ENCODE measurements at places on chromosomes 4 and X.

DNA sequence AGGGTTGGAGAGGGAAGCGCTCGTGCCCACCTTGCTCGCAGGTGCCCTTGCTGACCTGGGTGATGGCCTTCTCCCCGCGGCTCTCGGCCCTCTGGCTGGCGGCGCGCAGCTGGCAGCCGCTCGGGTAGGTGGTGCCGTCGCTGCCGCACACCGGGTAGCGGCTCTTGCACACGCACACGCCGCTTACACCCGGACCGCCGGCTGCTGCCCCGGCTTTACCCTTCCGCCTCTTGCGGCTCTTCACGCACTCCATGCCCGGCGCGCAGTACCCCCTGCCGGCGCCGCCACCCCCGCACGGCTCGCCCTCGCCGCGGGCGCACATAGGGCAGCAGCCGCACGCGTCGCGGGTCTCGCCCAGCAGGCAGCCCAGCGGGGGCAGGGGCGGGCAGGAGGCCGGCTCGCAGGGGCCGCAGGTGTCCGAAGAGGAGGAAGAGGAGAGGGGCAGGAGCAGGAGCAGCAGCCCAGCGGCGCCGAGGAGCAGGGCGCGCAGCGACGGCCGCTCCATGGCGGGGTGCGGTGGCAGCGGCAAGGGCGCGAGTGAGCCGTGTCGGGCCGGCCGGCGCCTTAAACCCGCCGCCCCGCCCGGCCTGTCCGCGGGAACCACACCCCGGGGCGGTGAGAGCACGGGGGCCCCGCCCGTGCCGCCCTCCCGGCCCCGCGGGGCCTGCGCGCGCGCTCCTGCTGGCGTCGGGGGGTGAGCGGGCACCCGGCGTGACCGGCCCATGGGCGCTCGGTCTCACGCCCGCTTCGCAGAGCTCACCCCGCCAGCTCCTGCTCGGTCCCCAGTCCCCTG, at the start of gene IGFBP7:
IGFBP7 (minus strand) TSS at position 539 of the 793 bp plus-strand sequence; CDS start at position 505, 34 bp downstream.
- DNase-seq = no peak

DNA sequence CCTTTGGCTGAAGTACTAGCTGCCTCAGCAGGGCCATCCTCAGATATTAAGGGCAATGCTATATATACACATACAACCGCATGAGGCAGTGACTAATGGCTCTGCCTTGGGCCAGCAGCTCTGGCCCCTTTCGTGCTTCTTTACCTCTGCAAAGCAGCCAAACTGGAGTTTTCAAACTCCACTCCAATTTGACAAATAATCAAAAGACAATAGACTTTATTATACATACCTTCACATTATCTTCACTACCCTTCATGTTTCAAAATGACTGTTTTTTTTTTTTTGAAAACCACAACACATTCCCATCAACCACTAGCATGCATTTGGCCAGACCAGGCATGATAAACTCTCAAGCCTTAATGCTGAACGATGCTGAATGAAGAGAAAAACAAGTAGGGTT, 187.7 kb downstream of the ENOX2 start:
- DNase-seq = no peak

DNA sequence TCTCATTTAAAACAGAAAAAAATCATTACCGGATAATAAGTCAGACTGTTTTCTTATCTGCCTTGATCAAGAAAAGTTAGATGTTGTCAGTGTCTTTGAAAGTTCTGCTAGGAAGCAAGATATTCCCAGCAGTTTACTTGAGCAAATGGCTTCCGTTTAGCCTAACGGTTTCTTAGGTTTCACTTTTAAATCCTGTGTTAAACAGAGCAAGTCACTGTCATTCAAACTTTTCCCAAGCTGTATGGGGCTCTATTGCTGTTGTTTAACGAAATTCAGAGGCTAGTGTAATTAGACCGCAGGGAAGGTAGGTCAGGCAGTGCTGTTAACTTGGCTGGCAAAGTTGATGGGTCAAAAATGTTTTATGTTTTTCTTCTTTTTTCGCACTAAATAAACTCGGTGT, 80.3 kb upstream of the NEIL3 start:
- DNase-seq = no peak

GRCh38 chr4:101086801-101087586, 260.3 kb downstream of the PPP3CA start:
- no peak for DNase-seq

- no peak for DNase-seq
Measured at GRCh38 chr4:149403081-149403480, 412.6 kb downstream of the IQCM start.

- no peak for DNase-seq
Measured at GRCh38 chrX:114787061-114787460, 203.2 kb downstream of the HTR2C start.

DNA sequence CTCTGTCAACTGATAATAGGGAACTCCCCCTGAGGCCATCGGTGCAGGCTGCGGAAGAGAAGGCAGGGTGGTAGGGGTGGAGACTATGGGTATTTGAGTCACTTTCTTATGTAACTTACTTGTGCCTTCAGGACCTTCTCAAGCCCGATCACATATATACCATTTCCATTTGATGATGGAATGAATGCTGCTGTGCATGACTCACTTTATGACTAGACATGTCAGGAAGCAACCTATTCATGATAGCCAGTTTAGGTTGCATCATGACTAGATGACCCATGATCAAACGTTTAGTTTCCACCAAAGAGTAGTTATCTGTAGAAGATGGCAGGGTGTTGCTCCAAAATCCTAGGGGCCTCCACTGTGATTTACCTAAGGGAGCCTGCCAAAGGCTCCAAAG, 435.5 kb downstream of the DTHD1 start:
- DNase-seq = no peak

DNA sequence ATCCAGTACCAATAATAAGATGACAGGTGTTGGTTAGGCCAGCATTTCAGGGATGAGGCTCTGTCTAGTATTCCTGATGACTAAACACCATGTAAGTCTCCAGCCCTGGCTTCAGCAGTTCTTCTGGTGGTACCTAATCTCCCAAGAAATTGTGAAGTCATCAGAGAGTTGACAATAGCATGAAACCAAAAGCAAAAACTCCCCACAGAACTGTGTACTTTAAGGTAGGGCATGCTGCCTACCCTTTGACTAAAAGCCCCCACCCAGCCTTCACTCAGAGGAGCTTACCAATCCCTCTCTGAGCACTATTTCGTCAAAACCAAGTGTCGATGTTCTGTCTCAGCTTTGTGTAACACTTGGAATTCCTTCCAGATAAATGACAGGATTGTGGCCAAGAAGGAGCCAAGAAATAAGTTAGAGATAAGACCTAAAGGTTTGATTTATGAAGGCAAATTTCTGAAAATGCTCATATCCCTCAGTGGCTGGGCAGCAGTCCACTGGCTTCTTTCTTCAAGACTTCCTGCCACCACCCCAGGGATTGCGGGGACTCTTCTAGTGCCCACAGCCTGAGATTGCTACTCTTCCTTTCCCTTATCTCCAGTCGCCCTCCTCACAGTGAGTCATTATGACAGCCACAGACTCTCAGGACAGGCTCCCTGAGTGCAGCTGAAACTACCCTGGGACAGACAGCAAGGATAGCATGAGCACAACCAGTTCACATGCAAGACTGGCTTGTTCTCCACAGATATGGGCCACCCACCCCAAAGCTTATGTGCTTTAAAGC, 67.3 kb upstream of the LHFPL1 start:
- no peak for DNase-seq

DNA sequence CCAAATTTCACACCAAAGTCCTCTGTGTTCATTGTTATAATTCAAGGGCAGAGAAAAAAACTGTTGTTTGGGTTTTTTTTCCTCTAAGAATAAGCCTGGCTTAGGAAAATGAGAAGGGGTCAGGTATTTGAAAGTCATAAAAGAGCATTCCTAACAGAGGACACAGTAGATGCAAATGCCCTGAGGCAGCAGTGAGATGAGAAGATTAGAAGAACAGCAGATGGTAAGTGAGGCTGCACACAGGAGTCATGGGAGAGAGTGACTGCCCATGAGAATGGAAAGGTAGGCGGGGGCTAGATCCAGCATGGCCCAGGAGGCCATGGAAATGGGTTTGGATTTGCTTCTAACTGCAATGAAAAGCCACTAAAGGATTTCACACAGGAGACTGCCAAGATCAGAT, 107.5 kb upstream of the RBPJ start:
- DNase-seq = no peak

GRCh38 chr4:105352826-105353225, 121.0 kb downstream of the PPA2 start:
- DNase-seq = no peak
